Head of caudate nucleus (tissue), 42 donors: ENCODE measurements at places on chromosomes 6 and 20.

- peak; percentile 31 for DNase-seq
Measured at GRCh38 chr20:35991142-35991771, 22.9 kb downstream of the CNBD2 start.

- no peak for DNase-seq
Measured at GRCh38 chr6:162198925-162199324, 528.6 kb downstream of the PRKN start.

GRCh38 chr6:48378884-48379407, 267.9 kb upstream of the PTCHD4 start:
- no peak for DNase-seq

GRCh38 chr20:39289316-39289715, 327.2 kb downstream of the DHX35 start:
- DNase-seq, result no peak

GRCh38 chr6:83472767-83473166, 39.6 kb upstream of the PRSS35 start:
- no peak for DNase-seq

GRCh38 chr6:33692078-33692759, 19.3 kb downstream of the UQCC2 start:
- no peak for DNase-seq

- DNase-seq, result no peak
Measured at GRCh38 chr6:153070756-153071155, 60.3 kb downstream of the RGS17 start.

GRCh38 chr6:147246853-147247635, 42.8 kb downstream of the STXBP5 start:
- no peak for DNase-seq

- no peak for DNase-seq
Measured at GRCh38 chr20:33046412-33046811, 7.3 kb upstream of the BPIFB3 start.

DNA sequence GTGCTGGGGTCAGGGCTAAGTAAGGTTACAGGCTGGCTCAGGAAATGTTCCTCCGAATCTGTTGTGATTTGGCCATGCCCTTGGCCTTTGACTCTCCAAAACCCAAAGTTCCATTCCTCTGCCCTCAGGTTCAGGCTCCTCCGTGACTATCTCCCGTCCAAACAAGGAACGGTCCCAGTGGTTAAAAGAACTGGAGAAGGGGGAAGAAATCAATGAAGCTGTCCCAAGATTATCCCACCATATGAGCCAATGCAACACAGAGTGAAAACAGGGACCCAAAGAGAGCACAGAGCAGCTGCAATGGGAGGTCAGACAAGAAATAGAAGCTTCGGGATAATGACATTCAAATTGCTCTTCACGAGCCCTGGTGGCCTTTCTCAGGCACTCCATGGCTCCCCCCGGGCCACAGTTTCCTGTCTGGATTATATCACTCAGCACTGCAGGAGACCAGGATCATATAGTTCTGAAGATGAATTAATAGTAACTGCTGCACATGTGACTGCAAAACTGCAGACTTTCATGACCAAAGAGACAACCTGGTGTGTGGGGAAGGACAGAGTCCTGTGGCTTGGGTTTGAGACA, 211.3 kb downstream of the ZNF217 start:
- no peak for DNase-seq

GRCh38 chr20:41204304-41205265, 67.2 kb downstream of the PLCG1 start:
- peak; percentile 53 for DNase-seq

DNA sequence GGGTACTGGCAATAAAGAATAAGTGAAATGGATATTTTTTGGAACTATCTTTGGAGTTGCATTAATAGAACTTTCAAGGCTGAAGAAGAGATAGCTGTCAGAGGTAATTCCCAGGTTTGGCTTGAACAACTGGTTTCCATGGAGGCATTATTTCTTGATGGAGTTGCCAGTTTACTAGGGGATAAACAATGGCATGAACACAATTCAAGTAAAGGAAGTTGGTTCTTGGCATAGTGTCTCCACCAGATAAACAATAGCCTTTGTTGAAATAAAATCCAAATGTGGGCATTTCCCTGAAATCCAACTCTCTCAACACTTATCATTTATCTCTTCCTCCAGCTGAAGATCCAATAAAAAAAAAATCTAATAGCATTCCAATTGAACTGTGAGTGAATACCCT, 454.9 kb downstream of the C6orf118 start:
- no peak for DNase-seq

DNA sequence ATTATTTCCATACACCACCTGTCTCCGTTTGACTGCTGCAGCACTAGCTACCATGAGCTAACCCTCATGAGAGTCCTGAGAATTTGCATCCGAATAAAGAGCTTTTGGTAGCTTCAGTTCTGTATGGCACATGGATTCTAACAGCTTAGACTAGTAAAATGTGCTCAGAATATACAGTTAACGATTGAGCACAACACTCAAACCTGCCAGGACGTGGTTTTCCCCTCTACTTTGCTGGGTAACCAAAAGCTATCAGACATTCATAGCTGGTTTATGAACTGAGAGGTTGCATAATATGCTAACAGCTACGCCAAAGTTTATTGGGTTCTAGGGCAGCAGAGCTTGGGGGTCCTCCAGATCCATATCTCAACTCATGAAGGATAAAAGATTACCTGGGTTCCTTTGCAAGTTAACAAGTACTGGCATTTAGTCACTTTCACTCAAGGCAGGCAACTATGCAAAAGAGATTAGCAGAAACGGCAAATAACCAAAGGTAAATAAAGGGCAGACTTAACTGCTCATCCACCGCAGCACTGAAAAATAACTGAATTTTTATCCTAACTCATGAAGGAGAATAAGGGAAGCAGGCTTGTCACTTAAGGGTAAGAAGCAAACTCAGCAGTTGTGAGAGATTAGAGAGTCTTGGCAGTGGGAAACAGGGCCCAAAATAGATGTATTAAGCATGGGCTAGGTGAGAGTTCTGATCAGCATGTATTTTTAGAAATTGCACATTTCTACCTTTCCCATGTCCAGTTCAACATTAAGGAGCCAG, 29.4 kb downstream of the NUDT3 start:
- DNase-seq, result no peak

GRCh38 chr6:166613027-166613426, 14.0 kb downstream of the RPS6KA2 start:
- DNase-seq, result no peak

DNA sequence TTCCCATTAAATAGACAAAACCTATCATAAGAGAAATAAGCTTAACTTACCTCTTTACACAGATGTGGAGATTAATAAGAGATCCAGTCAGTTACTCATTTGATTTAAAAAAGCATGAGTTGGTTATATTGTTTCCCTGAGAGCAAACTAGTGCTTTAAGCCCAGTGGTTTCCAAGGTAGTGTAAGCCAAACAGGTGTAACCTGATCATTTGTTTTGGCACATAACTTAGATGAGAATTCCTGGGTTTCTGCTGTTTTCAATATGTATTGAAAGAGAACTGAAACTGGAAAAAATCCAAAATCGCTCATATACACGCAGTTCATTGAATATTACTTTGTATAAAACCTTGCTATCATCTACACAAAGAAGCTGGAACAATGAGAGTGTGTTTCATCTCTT, 30.5 kb upstream of the SMIM8 start:
- DNase-seq, result no peak

GRCh38 chr6:158991017-158991723, 8.8 kb downstream of the RSPH3 start:
- DNase-seq, result no peak

DNA sequence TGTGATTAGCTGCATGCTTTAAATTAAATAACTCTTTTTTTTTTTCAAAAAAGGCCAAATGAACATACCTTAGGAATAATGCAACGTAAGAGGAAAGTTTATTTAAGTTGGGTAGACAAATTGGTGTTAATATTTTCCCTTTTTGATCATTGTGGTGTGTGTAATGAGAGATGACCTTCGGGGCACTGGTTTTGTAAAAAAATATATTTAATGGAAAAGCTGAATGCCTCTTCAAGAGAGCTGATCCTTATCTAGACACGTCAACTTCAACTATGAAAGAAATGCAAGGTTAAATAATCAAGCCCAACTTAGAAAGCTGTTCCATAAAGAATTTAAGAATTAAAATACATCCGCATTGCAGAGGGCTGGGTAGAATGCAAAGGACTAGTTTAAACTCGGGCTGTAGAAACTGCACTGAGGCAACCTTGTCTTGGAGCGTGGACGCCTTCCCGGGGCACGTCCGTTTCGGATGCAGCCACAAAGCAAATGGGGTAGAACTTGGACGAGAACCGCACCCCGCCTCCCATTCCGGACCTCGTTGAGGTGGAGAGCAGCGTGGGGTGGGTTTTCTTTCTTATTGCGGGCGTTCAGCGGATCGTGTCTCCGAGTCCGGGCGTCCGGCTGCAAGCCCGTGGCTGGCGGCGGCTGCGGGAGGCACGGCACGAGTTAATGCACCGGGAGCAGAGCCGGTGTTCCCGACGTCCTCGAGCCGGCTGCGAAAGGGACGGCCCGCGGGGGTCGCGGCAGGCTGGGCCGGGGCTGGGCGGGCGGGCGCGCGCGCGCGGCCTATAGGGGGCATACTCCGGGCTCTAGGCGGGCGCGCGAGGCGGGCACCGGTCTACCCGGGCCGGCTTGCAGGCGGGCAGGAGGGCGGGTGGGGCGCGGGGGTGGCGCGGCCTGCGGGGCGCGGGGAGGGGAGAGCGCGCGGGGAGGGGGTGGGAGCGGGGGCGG, 1.9 kb downstream of the JARID2 start:
- DNase-seq, result peak; percentile 68

- no peak for DNase-seq
Measured at GRCh38 chr6:215335-216034, 76.8 kb upstream of the DUSP22 start.

DNA sequence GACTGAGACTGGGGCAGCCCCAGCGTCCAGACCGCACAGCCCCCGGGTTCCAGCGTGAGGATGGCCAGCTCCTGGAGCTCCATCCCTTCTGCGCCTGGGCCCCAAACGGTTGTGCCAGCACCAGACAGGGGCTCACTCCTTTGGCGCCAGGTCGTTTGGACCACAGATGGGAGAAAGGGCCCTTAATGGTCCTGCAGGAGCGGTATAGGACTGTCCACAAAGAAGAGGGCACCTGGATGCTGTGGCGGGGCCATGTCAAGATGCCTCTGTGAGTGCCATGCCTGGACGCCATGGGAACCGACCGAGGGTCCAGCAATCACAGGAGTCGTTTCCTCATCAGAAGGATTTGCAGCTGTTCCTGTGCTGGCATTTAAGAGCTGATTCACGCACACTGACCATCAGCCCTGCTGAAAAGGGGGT, 82.7 kb downstream of the DLL1 start:
- DNase-seq, result no peak

DNA sequence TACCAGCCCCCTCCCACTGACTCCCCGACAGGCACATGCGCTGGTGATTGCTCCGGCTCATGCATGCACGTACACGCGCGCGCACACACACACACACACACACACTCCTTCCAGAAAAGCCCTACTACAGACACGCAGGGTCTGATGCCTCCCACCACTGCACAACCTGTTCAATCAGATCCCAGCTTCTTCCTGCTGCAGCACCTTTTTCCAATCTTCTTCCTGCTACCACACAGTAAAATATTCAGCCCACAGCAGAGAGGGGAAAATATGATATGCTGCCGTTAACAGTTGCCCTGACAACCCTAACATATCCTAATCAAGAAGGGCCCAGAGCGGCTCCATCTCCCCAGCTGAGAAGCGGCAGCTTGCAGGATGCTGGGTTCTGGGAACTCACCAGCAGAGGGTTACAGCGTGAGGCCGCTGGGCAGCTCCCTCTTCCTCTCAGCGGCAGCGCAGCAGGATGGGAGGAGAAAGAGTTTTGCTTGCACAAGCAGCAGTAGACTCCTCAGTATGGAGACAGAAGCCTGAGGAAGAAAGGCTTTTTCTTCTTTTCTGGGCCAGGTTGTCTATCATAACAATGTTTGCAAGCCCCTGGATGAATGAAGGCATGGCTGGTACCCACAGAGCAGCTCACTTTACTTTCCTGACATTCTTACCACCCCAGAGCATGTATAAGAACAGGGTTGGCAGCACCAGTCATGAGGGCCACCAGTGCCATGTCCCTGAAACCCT, 23.9 kb downstream of the MAP7 start:
- DNase-seq, result peak; percentile 86

- peak; percentile 66 for DNase-seq
Measured at GRCh38 chr6:7939184-7939863, 28.7 kb upstream of the TXNDC5 start.

DNA sequence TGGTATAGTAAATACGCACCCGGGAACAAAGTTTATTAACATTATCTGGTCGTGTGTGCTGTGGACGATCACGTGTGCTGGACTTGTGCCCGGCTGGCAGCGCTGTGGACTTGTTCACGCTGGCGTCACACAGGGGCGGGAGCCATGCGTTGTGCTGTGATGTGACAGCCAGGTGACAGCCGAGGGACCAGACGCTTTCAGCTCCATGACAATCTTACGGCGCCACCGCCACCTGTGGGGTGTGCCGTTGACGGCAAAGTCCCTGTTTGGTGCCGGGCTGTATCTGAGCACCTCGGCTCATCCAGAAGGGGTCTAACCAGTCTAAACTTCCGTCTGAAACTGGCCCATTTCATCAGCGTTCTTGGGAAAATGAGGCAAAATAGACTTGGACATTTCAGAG, 25.2 kb downstream of the DLL1 start:
- peak; percentile 85 for DNase-seq
